Smooth muscle cell of the umbilical artery (primary cell): ENCODE measurements at places on chromosomes 11 and 22. TPM values are rescaled to one million over a fixed set of nuclear protein-coding genes. Genes with fewer than 3 reads are reported as not detected.

Gene TTC36
- 0.59 and 1.2 TPM in 2 replicates for total RNA-seq

Gene TTC12
- total RNA-seq = 6.1 and 11.0 TPM in 2 replicates

Gene TNNT3
- not detected in 2 replicates for total RNA-seq

Gene TYMP
- 17.9 and 89.7 TPM in 2 replicates for total RNA-seq

Gene FADD
- 47.5 and 47.7 TPM in 2 replicates for total RNA-seq

Gene MIOX
- not detected in 2 replicates for total RNA-seq

Gene LGALS1
- total RNA-seq = 2,277 and 6,043 TPM in 2 replicates

Gene MRGPRX4
- total RNA-seq = not detected in 2 replicates

Gene SCGB1A1
- not detected in 2 replicates for total RNA-seq

Gene GTSE1
- total RNA-seq = 0.59 and 5.1 TPM in 2 replicates

Gene RGL4
- total RNA-seq = not detected in 2 replicates

Gene OR2AG1
- not detected in 2 replicates for total RNA-seq

Gene PIH1D2
- 0.69 and 1.2 TPM in 2 replicates for total RNA-seq

Gene HEPHL1
- total RNA-seq = under 0.01 and 0.09 TPM in 2 replicates

Gene KDM4E
- total RNA-seq = not detected in 2 replicates

Gene MMP11
- 14.0 and 15.4 TPM in 2 replicates for total RNA-seq

Gene TMEM109
- 16.9 and 18.6 TPM in 2 replicates for total RNA-seq

Gene SLC22A9
- total RNA-seq = not detected in 2 replicates

Gene TRIM66
- 7.4 and 8.3 TPM in 2 replicates for total RNA-seq

Gene MED17
- total RNA-seq = 33.9 and 35.4 TPM in 2 replicates

Gene SYT13
- total RNA-seq = not detected in 2 replicates

Gene MB
- not detected in 2 replicates for total RNA-seq

Gene ZP1
- total RNA-seq = 0.60 and 6.8 TPM in 2 replicates

Gene TCF20
- total RNA-seq = 16.6 and 32.8 TPM in 2 replicates

Gene CD6
- not detected in 2 replicates for total RNA-seq

Gene SPTBN2
- 4.2 and 5.7 TPM in 2 replicates for total RNA-seq

Gene TOLLIP
- total RNA-seq = 29.4 and 38.8 TPM in 2 replicates

Gene SPON1
- total RNA-seq = 0.55 and 3.9 TPM in 2 replicates

Gene PHETA2
- total RNA-seq = 15.7 and 22.6 TPM in 2 replicates

Gene SIK2
- total RNA-seq = 8.6 and 8.9 TPM in 2 replicates

Gene PATE2
- total RNA-seq = 0.28 TPM in 1 of 2 replicates, not detected in the other

Gene MCM5
- total RNA-seq = 6.5 and 35.5 TPM in 2 replicates

Gene OR8U1
- total RNA-seq = not detected in 2 replicates

Gene APOL4
- under 0.01 TPM in 1 of 2 replicates, not detected in the other for total RNA-seq

Gene ALX4
- total RNA-seq = not detected in 2 replicates

Gene FJX1
- total RNA-seq = 13.7 and 33.4 TPM in 2 replicates

Gene LARGE2
- under 0.01 TPM in 1 of 2 replicates, not detected in the other for total RNA-seq

Gene OR4D11
- not detected in 2 replicates for total RNA-seq

Gene PACSIN3
- total RNA-seq = 13.4 and 15.7 TPM in 2 replicates

Gene RASD2
- 0.46 and 0.89 TPM in 2 replicates for total RNA-seq

Gene CHST1
- 0.59 and 2.4 TPM in 2 replicates for total RNA-seq

Gene TENM4
- total RNA-seq = 57.3 and 182 TPM in 2 replicates

Gene ATG13
- 61.2 and 75.2 TPM in 2 replicates for total RNA-seq

Gene BUD13
- 9.5 and 11.6 TPM in 2 replicates for total RNA-seq

Gene SCO2
- 3.0 and 3.9 TPM in 2 replicates for total RNA-seq

Gene SLC43A3
- total RNA-seq = 38.6 and 49.6 TPM in 2 replicates

Gene GAB4
- not detected in 2 replicates for total RNA-seq

Gene POU2F3
- under 0.01 TPM in 1 of 2 replicates, not detected in the other for total RNA-seq

Gene RIMBP3C
- 0.14 and 0.59 TPM in 2 replicates for total RNA-seq

Gene NPAS4
- total RNA-seq = not detected in 2 replicates

Gene RTN4R
- 0.59 and 0.97 TPM in 2 replicates for total RNA-seq

Gene LRRC74B
- under 0.01 TPM in 1 of 2 replicates, not detected in the other for total RNA-seq

Gene OR4S1
- not detected in 2 replicates for total RNA-seq

Gene OR52B6
- total RNA-seq = not detected in 2 replicates
